CD8-positive, alpha-beta memory T cell (primary cell): ENCODE measurements at places on chromosomes 12 and 14. TPM values are rescaled to one million over a fixed set of nuclear protein-coding genes. Genes with fewer than 3 reads are reported as not detected.

DNA sequence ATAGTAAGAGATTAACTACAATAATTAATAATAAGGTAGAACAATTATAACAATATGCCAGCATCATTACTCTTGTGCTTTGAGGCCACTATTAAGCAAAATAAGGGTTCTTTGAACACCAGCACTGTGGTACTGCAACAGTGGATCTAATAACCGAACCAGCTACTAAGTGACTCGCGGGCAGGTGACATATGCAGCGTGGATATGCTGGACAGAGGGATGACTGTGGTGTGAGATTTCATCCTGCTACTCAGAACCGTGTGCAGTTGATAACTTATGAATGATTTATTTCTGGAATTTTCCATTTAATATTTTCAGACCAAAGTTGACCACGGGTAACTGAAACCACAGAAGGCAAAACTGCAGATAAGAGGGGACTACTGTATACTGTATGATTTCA is 34.4 kb downstream of the BMAL2 start:
- H3K36me3 ChIP-seq, result no peaks in the 10 kb centered on the region
- H3K27me3 ChIP-seq, result no peaks in the 10 kb centered on the region
- no peak overlapping the region for H3K27ac ChIP-seq
- H3K4me3 ChIP-seq, result no peak overlapping the region
- DNase-seq, result no peak

DNA sequence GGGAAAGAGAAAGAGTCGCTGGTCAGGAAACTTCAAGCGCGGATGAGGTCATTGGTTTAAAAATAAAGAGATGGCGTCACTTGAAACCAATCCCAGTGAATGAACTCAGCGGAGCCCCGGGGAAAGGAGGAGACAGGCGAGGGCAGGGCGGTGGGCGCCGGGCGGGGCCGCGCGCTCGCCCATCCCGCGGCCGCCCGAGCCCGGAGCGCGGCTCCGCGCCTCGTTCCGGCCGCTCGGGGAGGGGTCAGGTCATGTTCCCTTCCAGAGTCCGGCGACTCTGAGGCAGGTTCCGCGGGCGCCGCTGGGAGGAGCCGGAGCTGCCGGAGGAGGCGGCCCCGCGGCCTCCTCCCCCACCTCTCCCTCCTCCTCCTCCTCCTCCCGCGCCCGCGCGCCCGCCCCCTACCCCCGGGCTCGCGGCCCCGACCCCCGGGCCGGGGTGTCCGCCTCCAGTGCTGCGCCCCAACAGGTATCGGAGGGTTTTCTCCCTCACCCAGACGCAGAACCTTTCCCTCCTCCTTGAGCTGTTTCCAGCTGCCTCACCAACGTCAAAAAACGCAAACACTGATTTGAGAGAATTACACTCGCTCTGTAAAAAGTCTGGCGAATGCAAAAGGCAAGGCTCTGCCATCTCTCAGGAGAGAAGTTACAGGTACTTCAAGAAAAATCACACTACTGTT is at the start of gene DUSP16:
TSS of gene DUSP16 (minus strand) at position 279 of the 677 bp plus-strand sequence. CDS start 41,765 bp downstream, outside the sequence.
- peak within 1 kb of the TSS; percentile 71 for H3K4me3 ChIP-seq
- H3K27me3 ChIP-seq, result no peaks in the 10 kb centered on the region
- peaks cover 27% of the 10 kb centered on the region for H3K4me1 ChIP-seq
- peak within 1 kb of the TSS; percentile 95 for H3K27ac ChIP-seq
- H3K36me3 ChIP-seq, result no peaks in the 10 kb centered on the region

DNA sequence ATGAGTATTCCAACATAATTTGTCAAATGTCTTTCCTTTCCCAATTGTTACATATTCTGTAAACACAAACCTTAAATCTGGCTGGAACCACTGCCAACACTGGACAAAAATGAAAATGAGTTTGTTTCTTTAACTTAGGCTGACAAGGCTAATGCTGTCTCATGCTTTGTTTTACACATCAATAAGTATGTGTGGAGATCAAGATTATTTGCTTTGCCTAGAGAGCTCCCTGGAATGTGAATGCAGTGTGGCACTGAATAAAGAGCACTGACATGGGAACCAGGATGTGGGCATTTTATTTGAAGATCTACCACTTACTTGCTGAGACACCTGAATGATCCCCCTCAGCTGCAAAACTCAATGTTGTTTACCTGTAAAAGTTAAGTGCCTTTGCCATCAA is 61.7 kb downstream of the RALGAPA1 start:
- H3K4me3 ChIP-seq, result no peak overlapping the region
- no peaks in the 10 kb centered on the region for H3K27me3 ChIP-seq
- no peak for DNase-seq
- peaks cover 3% of the 10 kb centered on the region for H3K36me3 ChIP-seq

The C14orf39 gene
- not detected for polyA plus RNA-seq

The C3AR1 gene
- polyA plus RNA-seq, result 15.5 TPM

The GPRC5A gene
- not detected for polyA plus RNA-seq

The CLMN gene
- 0.15 TPM for polyA plus RNA-seq
